ENCODE measurements at places on chromosomes 7 and 10.
A peak's percentile ranks its signal among the peaks of the same experiment; 100 is the strongest.

GRCh38 chr10:91681361-91682276 is 48.7 kb upstream of the PPP1R3C start:
- peak; percentile 26 for DNase-seq

DNA sequence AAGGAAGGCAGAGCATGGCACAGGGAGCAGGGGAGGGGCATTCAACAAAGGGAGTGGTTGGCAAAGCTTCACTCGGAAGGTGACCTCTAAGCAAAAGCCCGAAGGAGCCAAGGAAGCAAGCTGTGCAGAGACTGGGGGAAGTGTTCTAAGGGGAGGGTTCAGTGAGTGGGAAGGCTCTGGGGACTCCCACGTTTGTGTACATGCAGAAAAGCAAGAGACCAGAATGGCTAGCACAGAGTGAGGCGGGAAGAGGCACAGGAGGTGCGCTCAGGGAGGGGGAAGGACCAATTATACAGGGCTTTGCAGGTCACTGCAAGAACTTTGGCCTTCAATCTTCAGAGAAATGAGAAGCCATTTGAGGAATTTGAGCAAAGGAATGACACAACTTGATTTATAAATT is 7.4 kb downstream of the ARHGAP21 start:
- no peak for DNase-seq

DNA sequence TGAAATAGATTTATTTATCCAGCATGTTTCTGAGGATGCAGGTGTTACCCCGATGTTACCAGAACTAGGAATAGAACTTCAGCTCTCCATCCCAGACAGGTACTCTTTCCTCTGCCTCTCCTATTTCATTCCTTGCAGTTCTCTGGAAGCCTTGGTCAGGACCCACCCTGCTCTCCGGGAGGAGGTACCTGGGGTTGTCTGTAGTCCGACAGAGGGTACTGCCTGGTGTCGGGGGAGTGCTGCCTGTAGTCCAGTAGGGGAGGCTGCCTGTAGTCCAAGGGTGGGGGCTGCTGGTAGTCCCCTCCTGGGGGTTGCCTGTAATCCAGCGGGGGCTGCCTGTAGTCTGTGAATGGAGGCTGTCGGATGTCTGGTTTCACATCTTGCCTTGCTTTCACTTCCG is 328.4 kb downstream of the PHTF2 start:
- no peak for DNase-seq

GRCh38 chr7:19621740-19622139 is 87.1 kb downstream of the POLR1F start:
- DNase-seq, result no peak

- DNase-seq, result no peak
Observed at GRCh38 chr10:94524146-94524545, 21.4 kb upstream of the HELLS start.

DNA sequence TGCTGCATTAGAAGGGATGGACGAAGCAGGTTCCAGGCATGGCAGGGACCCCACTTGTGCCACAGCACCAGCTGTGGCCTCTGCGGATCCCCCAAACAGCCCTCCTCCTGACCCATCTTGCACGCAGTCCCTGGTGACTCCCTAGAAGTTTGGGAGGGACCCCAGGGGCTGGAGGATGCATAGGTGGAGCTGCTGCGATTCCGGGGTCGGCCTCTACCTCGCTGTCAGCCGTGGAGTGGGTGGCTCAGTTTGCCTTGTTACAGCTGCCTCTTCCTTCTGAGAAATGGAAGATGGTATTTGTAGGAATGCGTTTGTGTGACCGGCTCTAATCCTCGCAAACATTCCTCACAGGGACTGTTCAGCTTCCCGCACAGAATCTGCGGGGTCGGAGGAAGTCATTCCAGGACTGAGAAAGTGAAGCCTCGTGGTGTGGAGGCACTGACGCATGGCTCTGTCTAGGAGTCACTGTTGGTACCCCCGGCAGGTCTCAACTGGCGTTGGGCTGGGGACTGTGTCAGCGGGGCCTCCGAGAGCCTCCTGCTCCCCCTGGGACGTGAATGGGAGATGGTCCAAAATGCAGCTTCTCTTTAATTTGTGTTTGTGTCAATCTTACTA is 17.5 kb downstream of the PWWP2B start:
- DNase-seq, result no peak

DNA sequence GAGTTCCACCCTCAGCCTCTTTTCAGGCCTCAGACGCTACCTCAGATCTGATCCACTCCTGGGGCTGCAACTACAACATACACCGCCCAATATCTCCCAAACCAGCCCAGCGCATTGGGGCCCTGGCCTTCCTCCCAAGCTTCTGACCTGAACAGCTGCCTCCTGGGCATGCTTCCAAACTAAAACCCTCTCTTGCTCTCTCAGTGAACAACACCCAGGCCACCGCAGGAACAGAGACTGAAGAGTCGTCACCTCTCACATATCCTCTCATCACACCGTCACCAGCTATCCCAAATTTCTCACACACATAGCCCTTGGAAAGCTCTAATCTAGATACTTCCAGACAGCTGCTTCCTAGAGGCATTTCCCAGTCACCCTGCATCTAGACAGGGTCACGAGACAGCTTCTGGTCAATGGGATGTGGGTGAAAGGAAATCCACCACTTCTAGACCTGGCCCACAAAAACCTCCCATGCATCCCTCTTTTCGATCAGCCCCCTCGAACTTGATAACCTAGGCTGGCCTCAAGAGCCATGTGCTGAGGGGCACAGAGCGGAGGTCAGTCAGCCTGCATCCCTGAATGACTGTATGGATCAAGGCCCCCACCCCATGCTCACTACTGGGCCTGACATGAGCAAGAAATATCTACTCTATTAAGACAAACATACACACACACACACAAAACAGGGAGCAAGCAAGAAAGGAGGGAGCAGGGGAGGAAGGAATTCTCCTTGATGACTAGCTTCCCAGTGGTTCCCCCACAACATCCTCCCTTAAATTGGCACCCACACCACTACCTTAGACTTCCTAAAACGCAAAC is 1.8 kb downstream of the PARP12 start:
- DNase-seq, result no peak

DNA sequence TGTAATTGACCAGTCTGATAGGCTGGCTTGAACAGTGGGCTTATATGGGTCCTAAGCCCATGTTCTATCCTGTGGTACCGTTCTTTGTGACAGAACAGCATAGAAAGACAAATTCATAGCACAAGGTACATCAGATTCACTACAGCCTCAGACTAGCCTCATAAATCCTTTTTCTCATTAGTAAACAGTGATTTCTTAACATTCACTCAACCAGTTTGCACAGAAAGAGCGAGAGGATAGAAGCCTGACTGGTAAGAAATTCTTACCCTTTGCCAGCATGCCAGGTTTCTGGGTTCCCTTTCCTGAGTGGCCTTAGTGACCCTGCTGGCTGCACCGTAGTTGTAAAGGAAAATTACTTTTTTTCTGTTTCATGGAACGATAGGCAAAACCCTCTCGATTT is 412.1 kb downstream of the SH2D4B start:
- DNase-seq, result no peak

DNA sequence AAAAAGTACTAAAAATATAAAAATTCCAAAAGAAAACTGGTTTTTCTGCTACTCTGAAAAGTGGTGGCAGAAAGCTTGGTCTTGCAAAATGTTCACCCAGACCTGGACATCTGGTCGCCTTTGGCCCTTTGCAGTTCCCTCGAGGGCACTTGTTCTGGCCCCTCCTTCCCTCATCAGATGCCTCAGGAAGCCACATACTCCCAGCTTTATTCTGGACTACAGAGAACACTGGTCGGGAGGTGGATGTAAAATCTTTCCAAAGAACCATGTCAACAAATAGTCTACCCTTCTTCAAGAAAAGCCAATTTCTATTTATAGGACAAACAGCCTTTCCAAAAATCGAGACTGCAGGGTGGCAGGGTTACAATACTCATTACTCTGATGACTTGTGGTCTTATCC is 726.1 kb downstream of the TNS3 start:
- no peak for DNase-seq

DNA sequence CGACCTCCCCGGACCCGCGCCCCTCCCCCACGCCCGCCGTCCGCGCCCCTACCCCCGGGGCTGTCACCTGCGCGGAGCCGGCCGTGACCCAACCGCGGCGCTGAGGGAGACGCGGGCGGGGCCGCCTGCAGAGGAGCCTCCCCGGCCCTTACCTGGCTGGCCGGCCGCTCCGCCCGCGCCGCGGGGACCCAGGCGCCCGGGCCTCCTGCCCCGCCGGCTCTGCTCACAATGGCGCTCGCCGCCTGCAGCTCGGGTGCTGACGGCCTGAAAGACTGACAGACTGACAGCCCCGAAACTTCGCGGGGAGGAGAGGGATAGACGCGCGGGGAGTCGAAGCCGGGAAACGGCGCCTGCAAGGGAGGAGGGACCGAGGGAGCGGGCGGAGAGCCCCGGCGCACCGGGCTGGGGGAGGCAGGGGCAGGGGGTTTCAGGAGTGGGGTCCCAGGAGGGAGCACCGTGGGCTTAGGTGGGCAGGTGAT is 393 bp downstream of the ZNF467 start:
- peak; percentile 46 for DNase-seq

- no peak for DNase-seq
Observed at GRCh38 chr7:17062151-17063044, 180.6 kb upstream of the AGR3 start.

DNA sequence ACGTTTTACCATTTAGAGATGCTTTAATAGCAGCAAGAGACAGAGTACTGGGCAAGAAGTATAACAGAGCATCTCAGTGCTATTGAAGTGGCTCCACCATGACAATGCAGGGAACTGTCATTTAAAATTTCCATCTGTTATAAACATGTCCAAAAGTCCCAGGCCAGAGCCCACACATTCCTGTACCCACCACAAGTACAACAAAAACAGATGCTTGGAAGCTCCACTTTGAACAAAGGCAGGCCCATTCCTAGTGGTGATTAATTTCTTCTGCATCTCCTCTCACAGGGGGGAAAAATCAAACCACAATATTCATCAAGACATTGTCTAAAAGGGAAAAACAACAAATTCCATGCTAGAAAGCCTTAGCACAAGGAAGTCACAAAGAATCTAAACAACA is 627.9 kb downstream of the PARD3 start:
- no peak for DNase-seq

DNA sequence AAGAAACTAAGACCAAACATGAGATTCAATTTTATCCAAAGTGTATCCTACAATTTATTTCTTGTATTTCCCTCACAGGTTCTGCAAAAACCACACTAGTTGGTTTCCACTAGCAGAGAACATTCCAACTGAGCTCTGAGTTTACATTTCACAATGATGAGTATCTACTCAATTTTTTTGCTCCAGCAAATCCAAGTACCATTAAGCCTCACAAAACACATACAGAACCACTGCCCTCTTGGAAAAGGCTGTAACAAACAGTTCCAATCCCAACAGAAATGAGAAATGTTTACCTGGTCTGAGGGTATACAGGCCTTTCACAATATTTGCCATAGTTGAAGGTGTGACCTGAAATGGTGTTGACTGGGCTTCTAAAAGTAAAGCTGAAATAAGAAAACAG is 59.9 kb downstream of the CACUL1 start:
- DNase-seq, result no peak

DNA sequence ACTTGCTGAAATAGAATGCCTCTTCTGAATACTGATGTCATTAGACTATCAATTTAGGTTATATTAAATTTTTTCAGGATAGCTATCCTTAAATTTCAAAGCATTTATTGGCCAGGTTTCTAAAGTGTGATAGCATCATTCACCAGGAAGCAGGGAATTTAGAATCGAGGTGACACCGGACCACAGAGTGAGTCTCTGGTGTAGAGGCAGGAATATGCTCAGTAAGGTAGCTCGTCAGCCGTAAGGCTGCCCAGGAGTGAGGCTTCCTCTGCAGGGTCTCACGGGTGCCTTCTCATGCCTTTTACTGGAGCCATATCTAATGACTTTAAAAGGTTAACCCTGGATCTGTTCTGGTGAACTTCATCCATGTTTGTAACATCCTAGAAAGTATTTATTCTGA is 170.8 kb upstream of the KLF14 start:
- peak; percentile 22 for DNase-seq

GRCh38 chr7:155298288-155298833 is 683 bp downstream of the INSIG1 start:
- DNase-seq, result peak; percentile 44

GRCh38 chr10:21300551-21300950 is 224.9 kb downstream of the SKIDA1 start:
- no peak for DNase-seq

- DNase-seq, result peak; percentile 64
Observed at GRCh38 chr10:30705101-30705624, 75.6 kb upstream of the LYZL2 start.

DNA sequence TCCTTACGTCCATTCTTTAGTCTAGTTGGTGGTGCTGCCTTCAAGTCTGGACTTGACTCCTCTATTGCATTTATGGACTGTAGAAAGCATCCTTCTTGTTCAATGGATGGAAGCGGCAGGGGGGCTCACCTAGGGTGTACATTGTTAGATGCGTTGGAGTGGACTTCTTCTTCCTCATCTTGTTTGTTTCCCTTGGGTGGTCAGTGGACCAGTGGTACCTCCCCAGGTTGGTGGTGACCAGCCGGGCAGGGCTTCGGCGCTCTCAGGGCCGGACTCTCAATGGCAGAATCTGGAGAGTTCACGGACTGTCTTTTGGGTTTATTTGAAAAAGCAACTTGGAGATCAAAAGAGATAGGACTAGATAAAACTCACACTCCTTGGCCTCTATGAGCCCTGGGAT is 6.2 kb upstream of the BTBD16 start:
- DNase-seq, result no peak

DNA sequence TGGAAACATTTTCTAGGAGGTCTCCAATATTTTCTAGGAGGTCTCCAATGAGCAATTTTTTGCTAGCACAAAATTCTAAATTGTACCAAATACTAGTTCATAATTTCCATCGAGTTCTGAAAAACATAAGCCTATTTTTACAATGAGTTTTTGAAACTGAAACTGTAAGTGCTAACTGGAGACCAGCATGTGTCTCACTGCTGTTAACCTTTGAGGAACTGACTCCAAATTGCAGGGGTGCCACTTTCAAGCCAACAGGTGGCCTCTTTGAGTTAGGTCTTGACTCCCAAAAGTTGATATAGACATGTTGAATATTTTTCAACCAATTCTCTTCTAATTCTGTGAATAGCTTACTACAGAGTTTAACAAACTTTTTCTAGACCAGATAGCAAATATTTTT is 58.8 kb downstream of the CAV1 start:
- no peak for DNase-seq

DNA sequence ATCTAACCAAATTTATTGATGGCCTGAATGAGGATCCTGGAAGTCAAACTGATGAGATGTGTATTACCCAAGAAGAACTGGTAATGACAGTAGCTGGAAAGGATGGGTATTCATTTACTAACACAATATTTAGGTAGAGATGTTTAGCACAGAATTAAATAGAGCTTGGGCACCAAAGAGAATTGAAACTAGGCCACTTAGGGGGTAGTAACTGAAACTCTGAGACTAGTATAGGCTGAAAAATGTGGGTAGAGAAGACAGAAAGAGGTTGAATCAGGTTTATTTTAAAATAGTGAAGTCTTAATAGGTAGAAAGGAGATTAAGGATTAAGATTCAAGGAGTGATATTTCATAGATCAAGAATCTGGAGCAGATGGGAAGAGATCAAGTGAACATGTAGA is 155.8 kb downstream of the MLLT10 start:
- no peak for DNase-seq

- DNase-seq, result no peak
Observed at GRCh38 chr7:123771846-123772245, 23.0 kb upstream of the WASL start.

- DNase-seq, result no peak
Observed at GRCh38 chr7:94632338-94633013, 23.5 kb downstream of the SGCE start.

- peak; percentile 20 for DNase-seq
Observed at GRCh38 chr10:43126759-43127424, 11.4 kb upstream of the CSGALNACT2 start.
